Upper lobe of right lung (tissue), 1 donor: ENCODE measurements at places on chromosomes 2 and 18. TPM values are rescaled to one million over a fixed set of nuclear protein-coding genes. Genes with fewer than 3 reads are reported as not detected.

The MYOM1 gene
- 2.5 TPM for total RNA-seq

The AGXT gene
- not detected for total RNA-seq

DNA sequence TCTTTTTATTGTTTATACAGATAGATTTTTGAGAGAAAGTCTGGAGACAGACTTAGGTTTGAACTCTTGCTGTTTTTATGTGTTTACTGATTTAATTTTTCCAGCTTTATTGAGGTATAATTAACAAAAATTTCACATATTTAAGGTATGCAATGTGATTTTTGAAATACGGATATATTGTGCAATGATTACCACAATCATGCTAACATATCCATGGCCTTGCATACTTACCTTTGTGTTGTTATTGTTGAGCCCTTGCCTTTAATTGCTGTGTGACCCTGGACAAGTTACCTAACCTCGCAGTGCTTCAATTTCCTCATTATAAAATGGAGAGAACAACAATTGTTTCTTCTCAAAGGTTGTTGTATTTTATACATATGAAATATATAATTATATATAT is 13.9 kb upstream of the RBMS1 start:
- no peak for DNase-seq
- no peaks in the 10 kb centered on the region for H3K27me3 ChIP-seq
- no peak overlapping the region for H3K4me3 ChIP-seq
- no peak overlapping the region for H3K27ac ChIP-seq
- no peaks in the 10 kb centered on the region for H3K4me1 ChIP-seq
- no peaks in the 10 kb centered on the region for H3K36me3 ChIP-seq

DNA sequence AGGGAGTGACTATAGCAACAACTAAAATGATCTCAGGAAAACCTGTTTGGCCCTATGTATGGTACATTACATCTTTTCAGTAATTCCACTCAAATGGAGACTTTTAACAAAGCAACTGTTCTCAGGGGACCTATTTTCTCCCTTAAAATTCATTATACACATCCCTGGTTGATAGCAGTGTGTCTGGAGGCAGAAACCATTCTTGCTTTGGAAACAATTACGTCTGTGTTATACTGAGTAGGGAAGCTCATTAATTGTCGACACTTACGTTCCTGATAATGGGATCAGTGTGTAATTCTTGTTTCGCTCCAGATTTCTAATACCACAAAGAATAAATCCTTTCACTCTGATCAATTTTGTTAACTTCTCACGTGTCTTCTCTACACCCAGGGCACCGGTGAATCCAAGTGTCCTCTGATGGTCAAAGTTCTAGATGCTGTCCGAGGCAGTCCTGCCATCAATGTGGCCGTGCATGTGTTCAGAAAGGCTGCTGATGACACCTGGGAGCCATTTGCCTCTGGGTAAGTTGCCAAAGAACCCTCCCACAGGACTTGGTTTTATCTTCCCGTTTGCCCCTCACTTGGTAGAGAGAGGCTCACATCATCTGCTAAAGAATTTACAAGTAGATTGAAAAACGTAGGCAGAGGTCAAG is 955 bp downstream of the TTR start:
- no peaks in the 10 kb centered on the region for H3K36me3 ChIP-seq
- no peaks in the 10 kb centered on the region for H3K27me3 ChIP-seq
- H3K4me3 ChIP-seq = no peak overlapping the region
- DNase-seq = no peak
- no peak overlapping the region for H3K27ac ChIP-seq

DNA sequence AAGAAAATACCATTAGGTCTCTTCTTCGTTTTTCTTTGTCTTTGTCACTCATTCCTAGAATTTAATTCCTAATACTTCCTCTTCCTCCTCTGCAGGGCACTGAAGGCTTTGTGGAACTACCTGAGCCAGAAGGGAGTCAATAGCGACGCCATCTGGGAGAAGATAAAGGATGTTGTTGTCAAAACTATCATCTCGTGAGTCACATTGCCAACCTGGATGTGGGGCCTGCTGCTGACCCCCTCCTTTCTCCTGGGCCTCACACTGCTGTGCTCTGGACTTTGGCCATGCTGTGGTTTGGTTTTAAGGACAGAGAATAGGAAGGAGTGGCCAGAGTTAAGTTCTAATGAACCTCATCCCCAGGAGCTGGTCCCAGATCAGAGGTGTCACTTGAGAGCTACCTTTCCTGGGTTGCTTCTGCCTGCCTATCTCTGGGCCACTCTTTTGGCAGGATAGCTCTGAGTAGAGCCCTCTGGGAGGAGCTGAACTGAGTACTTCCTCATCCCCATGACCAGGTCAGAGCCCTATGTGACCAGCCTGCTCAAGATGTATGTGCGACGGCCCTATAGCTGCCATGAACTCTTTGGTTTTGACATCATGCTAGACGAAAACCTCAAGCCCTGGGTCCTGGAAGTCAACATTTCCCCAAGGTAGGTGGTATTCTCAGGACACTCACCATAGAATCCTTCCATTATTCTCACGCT is 33.1 kb upstream of the CYP27A1 start:
- peaks cover 77% of the 10 kb centered on the region for H3K36me3 ChIP-seq
- no peak for DNase-seq
- no peaks in the 10 kb centered on the region for H3K4me1 ChIP-seq
- no peak overlapping the region for H3K27ac ChIP-seq
- no peak overlapping the region for H3K4me3 ChIP-seq
- no peaks in the 10 kb centered on the region for H3K27me3 ChIP-seq
